ENCODE measurements at places on chromosomes 16 and 17. TPM values are rescaled to one million over a fixed set of nuclear protein-coding genes. Genes with fewer than 3 reads are reported as not detected.

FTSJ3 gene
- polyA plus RNA-seq, result 35.1 TPM

- no peaks in the 10 kb centered on the region for H3K27me3 ChIP-seq
- H3K4me3 ChIP-seq, result no peak overlapping the region
- no peak for DNase-seq
Observed at GRCh38 chr17:51150932-51151331, 2.4 kb upstream of the NME1 start.

DNA sequence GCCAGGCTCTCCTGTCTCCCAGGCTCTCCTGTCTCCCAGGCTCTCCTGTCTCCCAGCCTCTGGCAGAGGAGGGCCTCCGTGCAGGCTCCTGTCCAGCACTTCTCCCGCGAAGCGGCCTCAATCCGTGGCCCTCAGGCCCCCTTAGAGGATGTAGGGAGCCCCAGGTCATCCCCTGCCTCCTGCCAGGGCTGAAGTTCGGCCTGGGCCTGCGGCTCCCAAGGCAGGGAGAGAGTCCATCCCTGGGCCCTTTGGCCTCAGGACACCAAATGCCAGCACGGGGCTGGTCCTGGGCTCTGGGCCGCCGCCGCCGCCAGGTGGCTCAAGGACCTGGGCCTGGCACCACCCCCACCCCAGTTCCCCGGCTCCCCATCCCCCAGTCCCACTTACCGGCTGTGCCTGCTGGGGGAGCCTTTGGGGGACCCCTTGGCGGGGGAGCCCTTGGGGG, 370 bp downstream of the EVPL start:
- no peak overlapping the region for H3K4me3 ChIP-seq
- DNase-seq, result no peak
- H3K27ac ChIP-seq, result no peak overlapping the region
- H3K4me1 ChIP-seq, result peaks cover 8% of the 10 kb centered on the region

DNA sequence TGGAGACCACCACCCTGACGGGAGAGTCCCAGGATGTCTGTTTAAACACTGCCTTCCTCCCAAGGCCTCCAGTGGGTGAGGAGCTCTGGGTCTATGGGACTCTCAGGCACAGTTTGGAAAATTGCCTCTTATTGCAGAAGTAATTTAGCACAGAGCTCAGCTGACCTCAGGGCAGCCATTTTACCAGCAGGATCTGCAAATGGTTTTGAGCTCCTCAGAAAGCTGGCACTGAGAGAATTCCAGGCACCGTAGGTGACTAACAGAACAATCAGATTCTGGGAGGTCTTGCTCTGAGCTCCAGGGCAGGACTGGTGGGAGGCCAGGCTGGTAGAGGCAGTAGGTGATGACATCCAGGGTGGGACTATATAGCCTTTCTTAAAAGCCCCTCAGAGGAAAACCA, 17.3 kb upstream of the C16orf74 start:
- H3K27ac ChIP-seq, result no peak overlapping the region
- H3K4me3 ChIP-seq, result no peak overlapping the region
- no peaks in the 10 kb centered on the region for H3K36me3 ChIP-seq

CHST4 gene
- not detected for polyA plus RNA-seq

DNA sequence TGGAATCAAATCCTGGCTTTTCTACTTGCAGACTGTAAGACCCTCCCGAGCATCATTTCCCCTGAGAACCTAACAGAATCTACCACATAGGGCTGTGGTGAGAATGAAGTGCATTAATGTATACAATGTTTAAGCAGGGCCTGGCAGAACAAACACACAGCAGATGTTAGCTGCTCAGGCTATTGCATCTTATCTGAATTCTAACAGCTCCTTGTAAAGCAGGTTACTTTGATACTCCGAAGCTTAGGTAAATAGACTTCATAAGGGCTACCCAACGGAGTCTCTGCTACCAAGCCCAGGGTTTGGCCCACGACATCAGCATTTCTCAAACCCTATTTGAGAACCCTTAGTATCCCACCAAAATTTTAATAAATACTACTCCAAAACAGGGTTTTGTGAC, 24.4 kb upstream of the NOS2 start:
- no peak for DNase-seq
- no peak overlapping the region for H3K27ac ChIP-seq
- H3K36me3 ChIP-seq, result no peaks in the 10 kb centered on the region
- H3K4me3 ChIP-seq, result no peak overlapping the region
- peaks cover 3% of the 10 kb centered on the region for H3K27me3 ChIP-seq

DNA sequence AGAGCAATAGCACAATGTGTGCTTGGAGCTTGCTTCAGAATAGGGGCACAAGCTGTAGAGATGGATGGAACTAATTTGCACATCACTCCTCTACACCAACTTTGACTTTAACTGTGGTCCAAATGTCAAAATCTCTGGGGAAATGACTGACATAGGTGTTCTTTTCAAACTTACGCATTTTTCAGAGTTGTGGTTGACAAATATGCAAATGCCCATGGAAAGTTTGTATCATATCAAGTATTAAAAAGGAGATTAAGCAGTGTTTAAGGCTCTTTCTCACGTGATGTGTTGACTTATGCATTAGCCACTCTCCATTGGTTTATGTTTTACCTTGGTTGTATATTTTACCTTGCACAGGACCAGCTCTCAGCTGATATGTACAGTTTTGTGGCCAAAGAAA, 77.1 kb downstream of the ELAC2 start:
- no peaks in the 10 kb centered on the region for H3K36me3 ChIP-seq
- DNase-seq, result peak; percentile 20
- no peaks in the 10 kb centered on the region for H3K27me3 ChIP-seq
- H3K4me3 ChIP-seq, result no peak overlapping the region
- H3K4me1 ChIP-seq, result no peaks in the 10 kb centered on the region

DNA sequence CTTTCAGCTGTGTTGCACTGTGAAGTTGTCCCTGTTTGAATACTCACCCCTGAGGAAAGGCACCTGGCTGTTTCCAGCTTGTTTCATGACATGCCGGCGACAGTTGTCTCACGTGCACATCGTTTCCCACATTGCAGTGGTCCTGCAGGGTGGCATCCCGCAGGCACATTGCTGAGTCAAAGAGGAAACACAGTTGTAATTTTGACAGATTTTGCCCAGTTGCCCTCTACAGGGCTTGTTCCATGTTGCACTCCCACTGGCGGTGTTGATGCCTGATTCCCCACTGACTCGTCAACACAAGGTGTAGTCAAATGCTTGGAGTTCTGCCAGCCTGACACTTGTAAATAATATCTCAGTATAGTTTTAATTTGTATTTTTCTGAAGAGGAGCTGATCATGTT, 23.8 kb downstream of the EPN2 start:
- H3K4me3 ChIP-seq, result no peak overlapping the region
- no peak overlapping the region for H3K27ac ChIP-seq
- DNase-seq, result no peak
- H3K36me3 ChIP-seq, result no peaks in the 10 kb centered on the region
- no peaks in the 10 kb centered on the region for H3K4me1 ChIP-seq

DNA sequence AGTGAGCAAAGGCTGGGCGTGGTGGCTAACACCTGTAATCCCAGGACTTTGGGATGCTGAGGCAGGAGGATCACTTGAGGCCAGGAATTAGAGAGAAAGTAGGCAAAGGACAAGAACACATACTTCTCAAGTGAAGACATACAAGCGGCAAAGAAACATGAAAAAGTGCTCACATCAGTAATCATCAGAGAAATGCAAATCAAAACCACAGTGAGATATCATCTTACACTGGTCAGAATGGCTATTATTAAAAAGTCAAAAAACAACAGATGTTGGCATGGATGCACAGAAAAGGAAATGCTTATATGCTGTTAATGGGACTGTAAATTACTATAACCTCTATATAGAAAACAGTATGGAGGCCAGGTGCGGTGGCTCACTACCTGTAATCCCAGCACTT, 12.2 kb upstream of the SLX4 start:
- DNase-seq, result no peak
- no peaks in the 10 kb centered on the region for H3K36me3 ChIP-seq
- no peak overlapping the region for H3K4me3 ChIP-seq
- peaks cover 32% of the 10 kb centered on the region for H3K4me1 ChIP-seq

DNA sequence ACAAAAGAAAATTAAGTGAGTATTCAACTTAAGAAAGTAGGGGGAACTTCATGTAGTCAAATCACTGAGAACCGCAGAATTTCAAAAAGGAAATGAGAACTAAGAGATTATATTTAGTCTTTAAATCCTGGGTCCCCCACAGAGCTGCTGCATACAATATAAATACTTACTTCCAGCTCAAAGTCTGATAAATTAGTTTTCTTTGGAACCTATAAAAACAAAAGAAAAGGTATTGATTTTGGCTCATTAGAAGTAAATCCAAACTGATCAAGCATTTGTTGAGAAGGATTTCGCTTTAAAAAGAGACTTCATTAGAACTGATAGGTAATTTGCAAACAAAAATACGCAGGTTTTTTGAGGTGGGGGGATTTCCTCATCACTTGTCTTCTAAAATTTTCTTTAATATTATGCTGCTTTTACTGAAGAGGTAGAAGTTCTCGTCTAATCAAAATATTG, 21.9 kb downstream of the PARN start:
- no peaks in the 10 kb centered on the region for H3K27me3 ChIP-seq
- H3K4me1 ChIP-seq, result peaks cover 34% of the 10 kb centered on the region
- peaks cover 2% of the 10 kb centered on the region for H3K36me3 ChIP-seq
- H3K27ac ChIP-seq, result peak overlapping the region; percentile 63

DNA sequence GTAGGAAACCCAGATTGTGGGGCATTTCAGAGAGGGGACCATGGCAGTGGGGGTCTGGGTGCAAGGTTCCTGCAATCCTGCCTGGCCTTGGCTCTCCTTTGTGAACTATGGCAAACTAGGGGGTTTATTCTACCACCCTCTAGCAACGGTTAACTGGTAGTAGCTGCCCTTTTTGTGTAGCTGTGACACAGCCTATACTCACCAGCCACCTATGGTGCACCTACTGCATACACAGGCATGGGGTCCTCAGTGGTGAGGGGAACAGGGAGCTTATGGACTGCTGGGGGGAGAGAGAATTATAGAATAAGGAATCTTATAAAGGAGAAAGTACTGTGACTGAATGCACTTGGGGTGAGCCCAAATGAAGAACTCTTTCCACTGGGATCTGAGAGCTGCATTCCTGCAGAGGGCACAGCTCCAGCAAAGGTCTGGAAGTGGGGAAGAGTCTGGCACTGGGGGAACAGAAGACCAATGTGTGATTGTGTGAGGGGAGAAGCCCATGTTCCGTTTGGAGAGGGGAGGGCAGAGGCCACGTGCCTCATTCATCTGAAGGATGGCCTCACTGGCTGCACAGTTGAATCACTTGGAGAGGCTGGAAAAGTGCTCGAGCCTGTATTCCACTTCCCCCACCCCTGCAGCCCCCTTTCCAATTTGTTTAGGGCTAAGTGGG, 2.1 kb downstream of the MT1X start:
- DNase-seq, result no peak
- H3K4me1 ChIP-seq, result peaks cover 15% of the 10 kb centered on the region
- no peak overlapping the region for H3K4me3 ChIP-seq
- H3K36me3 ChIP-seq, result no peaks in the 10 kb centered on the region
- H3K27ac ChIP-seq, result no peak overlapping the region

NEK8 gene
- 305 TPM for polyA plus RNA-seq

DNA sequence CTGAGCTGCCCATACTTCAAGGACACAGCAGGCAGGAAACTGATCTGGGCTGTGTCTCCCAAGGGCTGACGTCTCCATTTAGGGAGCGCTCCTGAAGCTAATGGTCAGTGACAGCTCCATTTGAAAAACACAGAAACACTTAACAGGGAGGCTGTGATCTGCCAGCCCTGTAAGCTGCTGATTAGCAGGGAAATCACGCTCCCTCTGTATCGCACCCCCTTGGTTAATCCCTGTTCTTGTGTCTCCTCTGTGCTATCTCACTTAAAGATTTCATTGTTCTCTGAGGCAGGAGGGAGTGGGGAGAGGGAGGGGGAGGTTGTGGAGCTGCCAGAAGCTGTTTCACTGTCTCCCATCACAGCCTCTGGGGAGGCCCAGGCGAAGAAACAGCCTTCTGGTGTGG, 47.4 kb upstream of the CACNG3 start:
- no peak for DNase-seq
- no peaks in the 10 kb centered on the region for H3K27me3 ChIP-seq
- H3K4me1 ChIP-seq, result peaks cover 8% of the 10 kb centered on the region
- no peak overlapping the region for H3K27ac ChIP-seq

GRCh38 chr16:86640265-86640843, 62.0 kb downstream of the FOXL1 start:
- DNase-seq, result no peak
- H3K27me3 ChIP-seq, result no peaks in the 10 kb centered on the region
- H3K36me3 ChIP-seq, result no peaks in the 10 kb centered on the region
- H3K4me3 ChIP-seq, result no peak overlapping the region
- H3K27ac ChIP-seq, result no peak overlapping the region

DNA sequence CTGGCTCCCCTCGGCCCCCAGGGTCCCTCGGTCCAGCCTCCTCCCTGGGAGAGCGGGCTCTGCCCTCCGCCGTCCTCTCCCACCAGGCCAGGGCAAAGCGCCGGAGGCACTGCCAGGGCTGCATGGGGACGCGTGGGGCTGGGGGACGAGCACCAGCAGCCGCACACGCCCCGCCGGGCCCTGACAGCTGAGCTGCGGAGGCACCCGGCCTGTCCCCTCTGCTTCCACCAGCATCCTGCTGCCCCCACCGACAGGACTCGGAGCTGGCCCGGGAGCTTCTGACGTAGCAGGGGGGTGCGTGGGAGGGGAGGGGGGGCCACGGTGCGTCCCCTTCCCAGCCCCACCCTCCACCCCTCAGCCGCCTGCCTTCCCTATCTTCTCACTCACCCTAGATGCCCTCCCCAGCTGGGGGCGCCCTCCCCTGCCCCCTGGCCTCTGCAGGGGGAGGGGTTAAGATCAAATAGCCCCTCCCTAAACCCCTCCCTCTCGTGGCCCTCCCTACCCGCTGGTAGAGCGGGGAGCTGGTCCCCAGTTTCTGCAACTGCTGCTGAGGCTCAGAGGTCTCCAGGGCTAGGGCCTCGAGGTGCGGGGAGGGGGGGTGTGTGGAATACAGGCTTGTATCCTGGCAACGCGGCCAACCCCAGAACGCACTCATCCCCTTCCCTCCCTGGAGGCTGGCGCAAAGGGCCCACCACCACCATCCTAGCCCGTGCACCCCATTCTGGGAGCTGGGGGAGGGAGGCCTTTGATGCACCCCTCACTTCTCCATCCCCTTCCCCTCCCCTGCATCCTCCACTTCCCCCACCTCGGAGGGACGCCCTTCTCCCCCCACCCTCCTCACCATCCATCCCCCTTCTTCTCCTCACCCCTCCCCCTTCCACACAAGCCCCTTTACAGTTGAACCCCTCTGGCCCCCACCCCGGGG, 1.0 kb downstream of the SRCIN1 start:
- no peak overlapping the region for H3K4me3 ChIP-seq
- H3K27me3 ChIP-seq, result peaks cover 71% of the 10 kb centered on the region
- DNase-seq, result peak; percentile 50
- no peak overlapping the region for H3K27ac ChIP-seq
- peaks cover 10% of the 10 kb centered on the region for H3K4me1 ChIP-seq

GRCh38 chr17:16521070-16521727, 29.2 kb upstream of the LRRC75A start:
- H3K4me3 ChIP-seq, result no peak overlapping the region
- H3K27me3 ChIP-seq, result peaks cover 4% of the 10 kb centered on the region
- H3K36me3 ChIP-seq, result no peaks in the 10 kb centered on the region
- H3K27ac ChIP-seq, result no peak overlapping the region

GRCh38 chr16:48113471-48113870, 42.3 kb downstream of the ABCC12 start:
- no peaks in the 10 kb centered on the region for H3K4me1 ChIP-seq
- H3K27ac ChIP-seq, result no peak overlapping the region
- H3K36me3 ChIP-seq, result no peaks in the 10 kb centered on the region

- peak overlapping the region; percentile 94 for H3K27ac ChIP-seq
- DNase-seq, result peak; percentile 76
- peak overlapping the region; percentile 93 for H3K4me3 ChIP-seq
- H3K4me1 ChIP-seq, result peaks cover 54% of the 10 kb centered on the region
- peaks cover 18% of the 10 kb centered on the region for H3K36me3 ChIP-seq
Observed at GRCh38 chr17:50149417-50150353, 792 bp downstream of the PPP1R9B start.

- no peak overlapping the region for H3K27ac ChIP-seq
- no peak overlapping the region for H3K4me3 ChIP-seq
- H3K27me3 ChIP-seq, result no peaks in the 10 kb centered on the region
- no peak for DNase-seq
- H3K36me3 ChIP-seq, result no peaks in the 10 kb centered on the region
Observed at GRCh38 chr17:11803231-11803969, 193.9 kb downstream of the ZNF18 start.

PLXDC1 gene
- 3.1 TPM for polyA plus RNA-seq

Measured in B cell (primary cell).